ENCODE measurements at places on chromosomes 16 and 17.

DNA sequence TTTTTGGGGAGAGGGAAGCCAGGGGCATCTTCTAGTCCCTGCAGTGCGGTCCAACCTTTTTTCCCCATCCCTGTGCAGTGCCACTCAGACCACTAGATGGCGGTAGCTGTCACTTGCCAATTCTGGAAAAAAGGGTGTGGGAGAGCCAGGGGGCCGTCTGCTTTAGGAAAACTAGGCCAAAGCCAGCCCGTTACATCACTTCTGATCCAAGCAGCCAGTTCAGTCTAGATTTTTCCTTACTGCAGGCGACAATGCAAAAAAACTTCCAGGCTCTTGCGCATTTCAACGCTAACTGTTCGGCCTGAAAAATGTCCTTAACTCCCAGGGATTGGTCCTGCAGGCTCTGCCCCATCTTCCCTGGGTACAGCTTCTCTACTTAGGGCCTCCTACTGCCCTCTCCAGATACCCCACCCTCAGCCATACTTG is 69.2 kb upstream of the CES5A start:
- DNase-seq = peak; percentile 21

- no peak for DNase-seq
These were observed 663 bp downstream of the CYB5D1 start for GRCh38 chr17:7858522-7858810.

DNA sequence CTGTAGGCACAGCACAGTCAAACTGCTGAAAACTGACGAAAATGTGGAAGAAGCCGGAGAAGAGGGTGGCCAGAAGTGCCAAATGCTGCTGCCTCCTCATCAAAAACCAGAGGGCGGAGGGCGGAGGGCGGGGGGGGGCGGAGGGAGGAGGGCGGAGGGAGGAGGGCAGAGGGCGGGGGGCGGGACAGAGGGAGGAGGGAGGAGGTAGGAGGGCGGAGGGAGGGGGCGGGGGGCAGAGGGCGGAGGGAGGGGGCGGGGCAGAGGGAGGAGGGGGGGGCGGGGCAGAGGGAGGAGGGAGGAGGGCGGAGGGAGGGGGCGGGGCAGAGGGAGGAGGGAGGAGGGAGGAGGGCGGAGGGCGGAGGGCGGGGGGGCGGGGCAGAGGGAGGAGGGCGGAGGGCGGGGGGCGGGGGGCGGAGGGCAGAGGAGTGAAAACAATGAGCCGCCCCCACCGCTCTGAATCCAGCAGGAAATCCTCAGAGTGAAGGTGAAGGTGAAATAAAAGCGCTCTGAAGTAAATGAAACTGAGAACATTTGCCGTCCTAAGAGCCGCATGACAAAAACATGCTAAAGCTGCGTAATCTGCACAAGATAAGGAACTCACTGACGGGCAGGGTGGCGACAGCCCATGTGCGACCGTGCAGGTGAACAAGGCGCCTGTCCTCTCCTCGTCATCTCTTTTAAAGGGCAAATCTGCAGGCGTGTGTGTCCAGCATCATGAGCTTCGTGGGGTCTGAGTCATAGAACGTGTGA is 22.6 kb upstream of the CBFA2T3 start:
- DNase-seq = no peak

GRCh38 chr17:72872396-72872795 is 220.1 kb downstream of the SLC39A11 start:
- no peak for DNase-seq

- DNase-seq = no peak
These were observed 28.6 kb downstream of the COG7 start for GRCh38 chr16:23424292-23424958.

- DNase-seq = no peak
These were observed 18.5 kb upstream of the CPD start for GRCh38 chr17:30360086-30360808.

DNA sequence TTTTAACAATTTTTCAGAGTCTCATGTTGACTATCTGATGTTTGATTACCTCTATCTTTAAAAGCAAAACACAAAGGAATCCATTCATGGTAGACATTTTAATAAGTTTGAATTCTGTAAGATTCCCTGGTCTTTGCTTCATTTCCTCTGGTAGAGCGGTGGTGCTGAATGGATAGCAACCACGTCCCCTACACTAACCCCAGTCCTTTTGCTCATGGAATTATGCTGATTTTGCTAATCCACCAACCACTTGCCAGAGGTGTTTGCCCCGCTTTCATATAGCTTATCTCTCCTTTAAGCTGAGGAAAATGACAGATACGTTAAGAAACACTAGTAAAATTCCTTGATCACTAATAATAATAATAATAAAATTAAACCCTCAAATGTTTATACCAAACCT is 9.5 kb downstream of the KCNJ16 start:
- no peak for DNase-seq

GRCh38 chr16:88602091-88602490 is 31.9 kb downstream of the ZC3H18 start:
- no peak for DNase-seq

GRCh38 chr17:57419940-57420550 is 163.7 kb downstream of the MSI2 start:
- DNase-seq = no peak

GRCh38 chr17:73446617-73447016 is 134.8 kb upstream of the CDC42EP4 start:
- no peak for DNase-seq

- DNase-seq = no peak
These were observed 1.5 kb downstream of the SLC16A6 start for GRCh38 chr17:68289473-68289872.

DNA sequence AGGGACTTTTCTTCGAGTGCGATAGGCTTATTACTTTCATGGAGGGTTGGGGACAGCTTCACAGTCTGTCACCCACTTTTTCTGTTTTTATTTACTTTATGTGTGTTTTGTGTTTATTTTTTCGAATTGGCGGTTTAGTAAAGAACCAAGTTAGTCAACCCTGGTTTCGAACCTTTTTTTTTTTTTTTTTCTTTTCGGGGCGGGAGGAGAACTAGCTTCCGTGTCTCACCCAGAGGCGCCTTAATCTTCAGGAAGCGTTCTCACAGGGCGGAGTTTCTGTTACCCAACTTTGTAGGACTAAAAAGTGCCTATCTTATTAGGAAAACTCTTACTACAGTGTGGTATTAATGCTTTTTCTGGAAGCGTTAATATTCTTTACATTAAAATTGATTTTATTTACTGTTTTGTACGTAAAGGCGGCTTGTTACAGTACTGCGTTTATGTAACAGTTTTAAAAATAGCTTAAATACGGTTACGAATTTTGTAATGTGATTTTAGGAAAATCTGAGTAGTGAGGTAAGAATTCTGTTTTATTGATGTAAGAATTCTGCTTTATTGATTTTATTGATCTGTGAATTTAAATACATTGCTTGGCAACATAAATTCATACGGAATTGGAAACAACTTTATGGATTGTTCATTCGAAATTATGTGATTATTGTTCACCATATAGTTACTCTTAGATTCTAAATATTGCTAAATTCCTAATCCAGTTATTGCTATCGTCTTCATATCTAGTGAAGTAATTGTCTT is 885 bp downstream of the ZNF207 start:
- DNase-seq = peak; percentile 47

DNA sequence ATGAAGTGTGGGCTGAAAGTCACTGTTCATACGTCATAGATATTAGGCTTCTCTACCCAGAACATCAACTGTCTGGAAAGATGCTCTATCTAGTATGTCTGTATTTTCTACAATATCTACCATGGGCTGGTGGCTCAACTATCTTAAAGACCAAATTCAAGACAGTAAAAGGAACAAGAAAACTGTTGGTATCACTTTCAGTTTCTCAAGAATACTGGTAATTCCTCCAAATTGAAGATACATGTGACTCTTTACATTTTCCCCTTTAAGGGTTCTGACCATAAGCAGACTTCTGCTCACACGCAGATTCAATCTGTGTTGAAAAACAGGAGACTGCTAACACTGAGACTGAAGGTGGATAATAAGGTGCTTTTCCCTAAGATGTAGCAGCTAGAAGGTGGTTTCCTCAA is 24.2 kb downstream of the XPO6 start:
- DNase-seq = peak; percentile 45

GRCh38 chr17:38746849-38747462 is 1.2 kb downstream of the PCGF2 start:
- no peak for DNase-seq

GRCh38 chr16:471353-472198 is 46.1 kb downstream of the RAB11FIP3 start:
- DNase-seq = no peak

DNA sequence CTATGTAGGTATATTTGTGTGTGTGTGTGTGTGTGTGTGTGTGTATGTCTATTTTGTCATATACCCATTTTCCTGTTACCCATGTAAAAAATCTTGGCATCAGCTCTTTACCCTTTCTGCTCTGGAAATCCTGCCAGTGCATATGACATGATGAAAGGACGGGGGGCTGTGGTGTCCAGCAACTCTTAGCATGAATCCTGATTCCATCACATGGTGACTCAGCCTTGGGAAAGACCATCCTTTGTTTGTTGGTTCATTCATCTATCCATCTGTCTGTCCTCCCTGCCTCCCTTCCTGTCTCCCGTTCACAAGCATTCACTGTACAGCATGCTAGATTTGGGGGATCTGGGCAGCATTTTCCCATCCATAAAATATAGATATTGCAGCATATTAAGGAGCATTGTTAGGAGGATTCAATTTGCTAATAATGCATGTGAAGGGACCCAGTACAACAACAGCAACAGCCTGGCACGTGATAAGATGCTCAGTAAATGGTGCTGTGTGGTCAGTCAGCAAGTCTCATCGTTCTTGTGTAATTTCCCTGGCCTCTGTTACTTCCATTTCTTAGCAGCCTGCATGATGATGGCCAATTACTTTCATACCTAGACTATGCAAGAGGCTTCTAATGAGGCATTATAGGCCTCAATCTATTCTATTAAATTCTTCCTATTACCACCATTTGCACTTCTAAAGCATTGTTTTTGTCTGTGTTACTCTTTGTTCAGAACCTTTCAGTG is 191.0 kb downstream of the PRKCA start:
- DNase-seq = no peak

GRCh38 chr17:45224671-45225050 is 3.0 kb downstream of the FMNL1 start:
- no peak for DNase-seq

DNA sequence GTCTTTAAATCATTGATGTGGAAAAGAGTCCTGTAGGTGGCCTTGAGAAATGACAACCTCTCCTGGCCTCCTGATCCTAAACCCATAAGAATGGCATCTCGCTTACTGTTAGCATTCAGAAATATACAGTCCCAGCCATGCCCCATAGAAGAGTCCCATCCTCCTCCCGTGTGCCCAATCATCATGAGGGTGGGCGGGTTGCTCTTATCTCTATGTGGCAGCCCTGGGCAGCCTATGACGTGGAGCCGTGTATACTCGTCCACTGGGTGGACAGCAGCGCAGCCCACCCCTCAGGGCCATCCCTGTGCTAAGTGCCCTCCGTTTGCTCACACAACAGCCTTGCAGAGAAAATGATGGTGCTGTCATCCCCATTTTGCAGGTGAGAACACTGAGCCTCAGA is 105.3 kb downstream of the AMFR start:
- DNase-seq = no peak

DNA sequence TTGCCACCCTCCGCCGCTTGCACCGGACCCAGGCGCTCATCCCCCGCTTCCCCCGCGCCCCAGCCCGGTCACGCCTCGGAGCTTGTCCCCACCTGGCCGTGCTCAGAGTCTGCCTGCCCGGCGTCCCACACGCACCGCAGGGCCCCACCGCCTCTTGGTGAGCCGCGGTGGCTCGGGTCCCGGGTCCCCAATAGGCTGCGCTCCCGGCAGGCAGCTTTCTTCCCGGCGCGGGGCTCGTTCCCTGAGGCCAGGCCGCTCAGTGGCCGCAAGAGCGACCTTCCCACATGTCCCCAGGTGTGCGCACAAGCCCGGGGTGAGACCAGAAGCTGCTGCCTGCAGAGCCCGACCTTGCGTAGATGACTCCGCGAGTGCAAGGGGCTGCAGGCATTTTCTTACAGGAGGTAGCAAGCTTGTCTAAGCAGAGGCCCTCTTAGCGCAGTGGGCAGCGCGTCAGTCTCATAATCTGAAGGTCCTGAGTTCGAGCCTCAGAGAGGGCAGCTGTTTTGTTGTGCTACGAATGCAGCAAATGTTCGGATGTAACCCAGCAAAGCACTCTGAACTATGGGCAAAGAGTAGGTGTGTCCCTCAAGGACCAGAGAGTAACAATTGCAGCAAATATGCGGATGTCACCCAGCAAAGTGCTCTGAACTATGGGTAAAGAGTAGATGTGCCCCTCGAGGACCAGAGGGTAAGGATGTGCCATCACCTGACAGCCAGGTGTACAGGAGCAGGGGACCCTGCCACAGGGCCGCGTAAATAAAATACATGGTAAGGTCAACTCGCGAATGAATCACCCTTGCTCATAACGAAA is 15.6 kb downstream of the TLE7 start:
- DNase-seq = no peak

DNA sequence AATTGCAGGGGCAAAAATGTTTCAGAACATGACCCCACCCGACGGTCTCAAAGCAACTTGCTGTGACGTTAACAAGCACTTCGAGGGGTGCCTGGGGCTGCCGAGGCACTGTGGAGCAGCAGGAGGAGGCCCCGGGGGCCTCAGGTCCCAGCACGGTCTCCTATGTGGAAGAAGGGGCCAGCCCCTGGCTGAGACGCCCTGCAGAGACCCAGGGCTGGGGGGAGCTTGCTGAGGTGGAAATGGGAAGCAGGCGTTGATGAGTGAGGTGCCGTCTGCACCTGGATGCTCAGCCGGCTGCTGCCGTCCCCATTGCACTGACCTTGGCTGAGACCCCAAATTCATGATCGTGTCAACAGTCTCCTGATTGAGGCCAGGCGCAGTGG is 46.5 kb downstream of the NT5M start:
- DNase-seq = no peak

- no peak for DNase-seq
These were observed 106.1 kb downstream of the AXIN2 start for GRCh38 chr17:65455154-65455971.

DNA sequence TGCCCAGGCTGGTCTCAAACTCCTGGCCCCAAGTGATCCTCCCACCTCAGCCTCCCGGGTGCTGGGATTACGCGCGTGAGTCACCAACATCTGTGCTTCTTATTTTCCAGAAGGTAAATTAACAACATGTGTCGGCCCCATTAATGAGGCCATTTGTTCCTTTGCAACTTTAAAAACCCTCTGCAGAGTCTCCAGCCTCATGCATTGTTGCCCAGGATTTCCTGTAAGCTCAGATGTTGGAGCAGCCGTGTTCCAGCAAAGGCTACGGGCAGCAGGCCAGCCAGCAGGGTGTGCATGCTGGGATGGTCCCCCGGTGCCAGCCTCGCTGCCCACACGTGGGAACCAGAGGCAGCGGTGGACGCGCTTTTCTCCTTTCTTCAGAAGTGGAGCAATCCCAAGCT is 19.1 kb upstream of the HEXD start:
- DNase-seq = no peak

DNA sequence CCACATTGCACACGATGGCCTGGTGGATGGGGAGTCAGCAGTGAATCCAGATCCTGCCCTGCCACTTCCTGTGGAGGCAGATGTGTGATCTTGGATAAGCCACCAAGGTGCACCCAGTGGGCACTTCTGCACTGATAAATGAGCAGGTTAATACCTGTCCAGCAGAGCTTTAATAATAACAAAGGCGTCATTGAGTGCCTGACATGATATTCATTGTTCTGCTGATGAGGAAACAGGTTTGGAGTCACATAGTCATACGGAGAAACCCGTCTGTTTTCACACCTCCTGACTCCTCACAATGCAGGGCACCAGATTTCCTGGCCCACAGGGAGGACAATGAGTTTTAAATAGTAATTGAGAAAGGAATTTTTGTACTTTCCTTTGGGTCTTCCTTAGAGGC is 324.6 kb upstream of the CDH5 start:
- no peak for DNase-seq
